ENCODE measurements at places on chromosomes 3 and 15. TPM values are rescaled to one million over a fixed set of nuclear protein-coding genes. Genes with fewer than 3 reads are reported as not detected.

Gene FBXL2
- 8.0 TPM for polyA plus RNA-seq

Gene ACVR2B
- 15.8 TPM for polyA plus RNA-seq

Gene MSL2
- polyA plus RNA-seq = 24.5 TPM

Gene TMEM207
- polyA plus RNA-seq = not detected

Gene SKOR1
- 0.67 TPM for polyA plus RNA-seq

DNA sequence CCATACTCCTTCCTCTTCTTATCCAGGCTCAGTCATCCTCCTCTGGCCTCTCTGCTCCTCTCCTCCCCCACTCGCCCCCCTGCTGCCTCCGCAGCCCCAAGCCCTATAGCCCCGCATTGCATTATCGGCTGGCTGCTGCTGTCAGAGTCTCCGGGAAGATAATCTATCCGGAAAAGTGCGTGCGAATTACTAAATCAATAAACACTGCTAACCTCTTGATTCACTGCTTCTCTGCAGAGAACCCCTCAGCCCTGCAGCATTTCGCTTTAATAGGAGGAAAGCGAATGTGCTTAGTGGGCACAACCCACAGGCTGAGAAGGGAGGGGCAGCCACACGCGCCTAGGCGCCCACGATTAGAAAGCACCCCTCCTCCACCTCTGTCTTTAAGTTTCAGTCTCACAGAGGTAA, 167.6 kb downstream of the ABHD5 start:
- DNase-seq = no peak

- no peak for DNase-seq
Observed at GRCh38 chr15:60672400-60672799, 193.5 kb upstream of the ICE2 start.

DNA sequence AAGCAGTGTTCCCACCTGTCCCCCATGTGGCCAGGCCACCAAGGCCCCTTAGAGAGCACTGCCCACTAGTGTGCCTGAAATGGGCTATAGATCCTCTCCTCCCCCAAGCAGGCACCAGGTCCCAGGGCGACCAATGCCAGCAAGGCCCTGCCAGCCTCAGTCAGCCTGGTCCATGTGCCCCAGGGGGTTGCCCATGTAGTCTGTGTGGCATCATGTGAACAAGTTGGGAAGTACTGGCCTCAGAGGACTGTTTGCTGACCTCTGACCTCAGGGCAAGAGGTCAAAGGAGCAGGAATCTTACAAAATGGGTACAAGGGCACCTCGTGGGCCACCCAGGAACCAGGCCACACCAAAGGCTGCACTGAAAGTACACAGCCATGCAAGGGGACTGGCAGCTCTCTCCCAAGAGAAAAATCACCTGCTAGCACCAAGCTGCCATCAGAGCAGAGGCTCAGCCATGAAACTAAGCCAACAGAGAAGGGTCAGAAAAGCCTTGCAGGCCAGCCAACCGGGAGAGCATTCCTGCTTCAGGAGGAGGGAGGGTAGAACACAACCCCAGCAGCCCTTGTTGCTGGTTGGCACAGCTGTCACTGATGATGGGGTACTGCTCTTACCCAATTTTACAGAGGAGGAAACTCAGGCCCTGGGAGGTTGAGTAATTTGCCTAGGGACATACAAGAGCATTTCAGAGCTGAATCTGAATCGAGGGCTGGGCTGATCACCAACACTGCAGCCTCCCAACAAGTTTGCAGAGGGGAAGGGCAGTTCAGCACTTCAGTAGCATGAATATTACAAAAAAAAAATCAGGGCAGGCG, 5.2 kb upstream of the FURIN start:
- no peak for DNase-seq

- no peak for DNase-seq
Observed at GRCh38 chr3:112781599-112781998, 65.1 kb downstream of the CD200R1L start.

- no peak for DNase-seq
Observed at GRCh38 chr3:22292681-22293080, 541.7 kb upstream of the ZNF385D start.

DNA sequence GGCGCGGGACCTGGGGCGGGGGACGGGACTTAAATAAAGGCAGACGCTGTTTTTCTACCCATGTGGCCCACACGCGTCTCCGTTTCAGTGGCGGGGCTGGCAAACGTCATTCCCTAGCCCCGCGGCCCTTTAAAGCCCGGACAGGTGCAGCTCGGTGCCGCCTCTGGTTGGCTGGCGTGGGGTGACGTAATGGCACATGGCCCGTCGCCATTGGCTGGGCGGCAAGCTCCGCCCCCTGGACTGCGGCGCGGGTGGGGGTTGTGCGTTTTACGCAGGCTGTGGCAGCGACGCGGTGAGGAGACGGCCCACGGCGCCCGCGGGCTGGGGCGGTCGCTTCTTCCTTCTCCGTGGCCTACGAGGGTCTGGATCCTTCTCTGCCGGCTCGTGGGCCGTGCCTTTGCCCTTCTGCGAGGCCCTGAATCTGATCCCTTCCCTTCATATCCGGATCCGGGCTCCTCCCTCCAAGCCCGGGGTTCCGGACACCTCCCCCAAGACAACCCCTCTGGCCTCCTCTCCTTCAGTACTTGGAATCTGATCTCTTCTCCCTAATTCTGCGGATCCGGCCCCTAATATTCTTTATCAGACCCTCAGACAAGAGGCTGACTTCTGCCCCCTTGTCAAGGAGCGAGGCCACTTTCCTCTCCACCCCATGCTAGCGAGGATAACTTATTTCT, at the start of gene CRELD1:
Gene CRELD1, plus strand, starts transcription at position 274 of the 674 bp plus-strand sequence. CDS start 605 bp downstream, outside the sequence.
- peak; percentile 96 for DNase-seq

DNA sequence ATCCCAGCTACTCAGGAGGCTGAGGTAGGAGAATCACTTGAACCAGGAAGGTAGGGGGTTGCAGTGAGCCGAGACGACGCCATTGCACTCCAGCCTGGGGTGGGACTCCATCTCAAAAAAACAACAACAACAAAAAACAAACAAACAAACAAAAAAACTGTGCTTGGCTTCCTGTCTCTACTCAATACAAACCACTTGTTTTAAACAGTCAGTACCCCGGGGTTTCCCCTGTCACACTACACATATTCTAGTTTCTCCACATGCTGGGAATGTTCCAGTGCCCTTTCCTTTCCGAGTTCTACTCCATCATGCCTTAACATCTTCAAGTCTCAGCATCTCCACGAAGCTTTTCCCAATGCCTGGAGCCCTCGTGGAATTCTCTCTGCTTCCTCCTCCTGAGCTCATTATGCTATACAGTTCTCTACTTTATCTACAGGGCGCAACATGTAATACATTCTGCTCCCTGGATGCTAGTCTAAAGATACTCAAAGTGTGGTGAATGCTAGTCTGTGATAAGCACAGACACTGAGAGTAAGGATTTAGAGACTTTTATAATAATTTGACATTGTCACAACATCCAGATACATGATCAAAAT, 7.8 kb downstream of the EMC3 start:
- DNase-seq = no peak

GRCh38 chr15:92025706-92026270, 172.3 kb downstream of the SLCO3A1 start:
- DNase-seq = no peak

DNA sequence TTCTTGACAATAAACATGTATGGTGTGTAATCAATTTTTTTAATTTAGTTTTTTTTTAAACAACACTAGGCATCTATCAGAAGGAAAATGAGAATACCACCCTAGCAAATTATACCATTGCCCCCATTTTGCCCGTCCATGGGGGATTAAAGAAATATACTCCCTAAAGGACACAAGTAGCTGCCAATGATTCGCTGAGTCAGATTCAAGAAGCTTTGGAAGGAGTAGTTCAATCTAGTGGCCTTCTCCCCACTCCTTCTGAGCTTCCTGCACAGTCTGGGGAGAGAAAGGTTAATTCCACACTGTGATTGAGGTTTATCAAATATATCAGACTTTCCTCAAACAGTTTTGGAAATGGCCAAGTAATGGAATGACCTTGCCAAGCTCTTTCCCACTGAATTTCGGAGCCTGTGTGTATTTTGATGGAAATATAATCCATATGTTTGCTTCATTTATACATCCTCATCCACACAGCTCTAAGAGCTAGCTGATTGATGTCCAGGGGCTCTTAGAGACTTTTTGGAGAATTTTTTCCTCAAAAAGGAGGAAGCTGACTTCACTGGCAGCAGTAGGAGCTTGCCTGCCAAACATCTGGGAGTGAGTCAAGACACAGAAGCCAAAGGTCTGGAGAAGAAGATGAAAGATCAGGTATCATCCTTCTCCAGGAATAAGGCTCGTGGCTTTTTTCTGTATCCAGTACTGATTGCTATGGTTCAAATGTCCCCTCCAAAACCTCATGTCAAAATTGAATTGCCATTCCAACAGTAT, 478.5 kb upstream of the PROK2 start:
- no peak for DNase-seq

DNA sequence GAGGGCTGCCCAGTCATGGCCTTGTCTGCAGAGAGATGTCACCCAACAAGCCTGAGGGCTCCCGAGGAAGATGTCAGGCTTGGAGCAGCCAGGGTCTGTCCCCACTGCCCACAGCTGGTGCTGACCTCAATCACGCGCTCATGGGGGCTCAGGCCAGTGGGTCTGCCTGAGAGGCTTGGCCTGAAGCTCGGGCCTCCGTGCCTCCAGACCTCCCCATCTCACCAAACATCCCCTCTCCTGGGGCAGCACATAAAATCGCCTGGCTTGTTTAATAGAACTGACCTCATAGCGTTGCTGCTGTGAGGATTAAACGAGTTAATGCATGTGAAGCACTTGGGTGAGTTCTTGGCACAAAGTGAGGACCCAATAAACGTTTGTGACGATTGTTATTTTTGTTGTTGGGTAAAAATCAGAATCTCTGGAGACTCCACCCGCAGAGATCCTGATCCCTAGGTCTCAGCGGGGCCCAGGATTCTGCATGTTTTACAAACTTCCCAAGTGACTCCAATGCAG, 3.5 kb downstream of the LRRC15 start:
- no peak for DNase-seq

GRCh38 chr15:78130466-78131294, 565 bp downstream of the CIB2 start:
- DNase-seq = no peak

DNA sequence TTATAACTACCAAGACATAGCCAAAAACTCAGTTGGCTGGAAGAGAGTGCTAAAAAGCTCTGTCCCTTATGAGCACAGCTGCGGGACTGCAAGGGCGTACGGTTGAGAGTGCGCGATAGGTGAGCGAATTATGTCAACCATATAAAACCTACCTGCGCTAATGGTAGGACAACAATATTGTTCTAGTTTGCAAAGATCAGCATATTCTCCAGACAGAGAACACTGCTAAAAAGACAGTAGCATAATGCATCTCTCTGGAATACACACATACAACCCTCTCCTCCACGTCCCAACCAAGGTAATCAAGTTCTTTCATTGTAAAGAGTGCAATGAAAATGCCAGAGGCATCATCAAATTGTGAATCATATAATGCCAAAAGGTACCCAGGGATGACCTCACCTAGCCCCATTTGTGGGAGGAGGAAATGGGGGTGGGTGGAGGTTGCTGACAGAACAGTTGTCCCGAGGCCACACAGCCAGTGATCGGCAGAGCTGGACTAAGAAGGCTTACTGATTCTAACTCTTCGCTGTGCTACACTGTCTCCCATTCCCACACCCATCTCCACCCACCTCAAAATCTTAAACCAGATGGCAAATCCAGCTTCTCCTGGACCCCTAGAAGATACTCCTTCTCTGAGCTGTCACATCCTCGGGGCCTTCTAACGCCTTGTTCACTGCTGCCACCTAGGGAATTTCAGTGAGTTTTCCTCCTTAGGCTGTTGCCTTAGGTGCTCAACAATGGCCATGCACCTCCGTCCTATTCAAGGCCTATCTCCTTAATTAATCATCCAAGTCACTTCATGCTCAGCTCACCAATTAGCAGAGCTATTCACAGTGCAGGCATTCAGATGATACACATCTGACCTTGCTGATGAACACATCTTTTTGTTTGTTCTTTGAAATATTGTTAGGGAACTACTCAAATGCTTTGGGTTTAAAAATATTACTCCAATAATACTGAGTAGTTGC, 60.7 kb downstream of the RPL22L1 start:
- DNase-seq = no peak

- DNase-seq = no peak
Observed at GRCh38 chr3:277873-278272, 81.3 kb downstream of the CHL1 start.

DNA sequence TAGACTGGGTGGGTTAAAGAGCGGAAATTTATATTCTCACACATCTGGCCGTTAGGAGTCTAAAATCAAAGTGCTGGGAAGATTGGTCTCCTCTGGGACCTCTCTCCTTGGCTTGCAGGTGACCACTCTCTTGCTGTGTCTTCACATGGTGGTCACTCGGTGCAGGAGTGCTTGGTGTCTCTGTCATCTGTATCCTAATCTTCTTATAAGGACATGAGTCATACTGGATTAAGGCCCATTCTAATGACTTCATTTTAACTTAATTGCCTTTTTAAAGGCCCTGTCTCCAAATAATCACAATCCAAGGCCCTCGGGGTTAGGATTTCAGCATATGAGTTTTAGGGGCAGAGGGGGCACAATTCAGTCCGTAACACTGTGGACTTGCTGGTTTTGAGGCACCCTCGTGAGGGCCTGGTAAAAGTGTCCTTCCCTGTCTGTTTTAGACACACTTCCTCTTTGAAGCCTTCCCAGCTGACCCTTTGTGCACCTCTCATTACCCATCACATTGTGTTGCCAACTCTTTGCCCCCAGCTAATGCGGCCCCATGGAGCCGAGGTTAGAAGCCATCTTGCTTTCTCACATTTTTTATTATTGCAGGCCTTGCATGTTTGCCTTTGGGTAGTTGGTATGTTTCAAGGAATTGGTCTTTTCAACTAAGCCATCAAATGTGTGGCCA, 3.2 kb downstream of the XYLB start:
- no peak for DNase-seq

- DNase-seq = no peak
Observed at GRCh38 chr3:66486202-66486601, 14.6 kb downstream of the LRIG1 start.

DNA sequence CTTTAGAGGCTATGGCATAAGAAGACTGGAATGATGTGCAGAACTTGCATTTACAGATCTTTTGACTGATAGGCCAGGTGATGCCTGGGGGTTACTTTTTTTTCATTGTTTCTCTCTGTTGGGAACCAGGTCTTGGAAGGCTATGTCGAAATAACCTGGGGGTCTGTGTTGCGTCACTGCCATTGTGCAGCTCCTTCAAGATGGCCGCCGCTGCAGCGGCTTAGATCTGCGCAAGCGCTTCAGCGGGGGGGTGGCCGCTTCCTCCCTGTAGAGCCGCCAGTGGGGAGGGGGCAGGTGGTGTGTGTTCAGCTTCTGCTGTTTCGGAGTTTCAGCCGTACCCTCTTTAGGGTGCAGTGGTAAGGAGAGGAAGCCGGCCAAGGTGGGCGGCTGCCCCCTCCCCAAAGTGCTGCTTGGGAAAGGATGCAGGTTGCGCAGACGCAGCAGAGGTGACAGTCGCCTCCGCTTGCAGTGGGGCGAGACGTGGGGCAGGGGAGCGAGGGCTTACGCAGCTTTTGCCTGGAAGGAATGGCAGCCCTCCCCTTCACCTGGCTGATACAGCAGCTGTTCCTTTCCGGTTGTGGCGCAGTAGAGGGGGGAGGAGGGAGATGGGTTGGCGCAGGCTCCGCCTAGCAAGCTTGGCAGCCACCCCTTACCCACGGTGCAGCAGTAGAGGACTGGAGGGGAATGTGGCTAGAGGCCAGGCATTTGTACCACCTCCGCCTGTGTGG, 1.5 kb downstream of the SNRPN start:
- peak; percentile 68 for DNase-seq

GRCh38 chr3:139694542-139694941, 16.8 kb upstream of the NMNAT3 start:
- no peak for DNase-seq
